C1 segment of cervical spinal cord (tissue), 14 donors: ENCODE measurements at places on chromosomes 4 and X.

- no peak for DNase-seq
Measured at GRCh38 chrX:120736989-120737388, 107.1 kb upstream of the C1GALT1C1 start.

- no peak for DNase-seq
Measured at GRCh38 chr4:148311526-148311925, 130.7 kb downstream of the NR3C2 start.

GRCh38 chr4:152999346-153000075, 63.4 kb downstream of the FHDC1 start:
- no peak for DNase-seq

- no peak for DNase-seq
Measured at GRCh38 chrX:51759055-51759839, 16.0 kb downstream of the GSPT2 start.

- DNase-seq = no peak
Measured at GRCh38 chr4:148964456-148964855, 522.2 kb upstream of the NR3C2 start.

DNA sequence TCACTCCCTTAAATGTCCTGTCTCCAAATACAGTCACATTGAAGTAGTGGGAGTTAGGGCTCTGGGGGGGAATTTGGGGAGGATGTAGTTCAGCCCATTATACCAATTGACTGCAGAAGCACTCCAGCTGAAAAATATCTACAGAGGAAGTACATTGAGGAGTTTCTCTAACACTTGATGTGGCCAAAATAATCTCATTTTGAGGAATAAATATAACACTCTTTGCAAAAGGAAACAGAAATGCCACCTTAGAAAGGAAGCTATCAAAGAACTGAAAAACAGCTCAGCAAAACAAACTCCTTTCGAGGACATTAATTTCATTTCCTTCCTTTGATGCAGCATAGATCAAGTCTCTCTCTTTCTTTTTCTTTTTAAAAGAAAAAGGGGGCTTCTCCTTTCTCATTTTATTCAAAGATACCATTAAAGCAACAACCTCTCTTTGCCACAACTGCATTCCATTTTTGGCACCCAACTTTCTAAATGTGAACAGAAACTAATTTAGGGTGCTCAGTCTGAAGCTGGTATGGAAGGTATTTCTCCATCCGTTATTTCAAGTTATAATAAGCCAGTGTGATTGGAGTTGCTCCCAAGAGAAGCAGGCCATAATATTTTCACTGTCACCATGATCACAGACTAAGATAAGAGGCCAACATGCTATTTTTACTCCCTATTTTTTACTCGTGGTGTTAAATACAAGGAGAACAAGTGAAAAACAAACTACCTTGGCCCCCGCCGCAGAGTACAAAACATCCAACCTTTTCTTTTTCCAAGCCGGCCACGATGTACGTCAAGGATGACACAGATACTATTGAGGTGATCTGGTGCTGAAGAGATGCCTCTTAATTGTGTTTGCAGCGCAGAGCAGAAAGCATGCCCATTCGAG, 230.4 kb upstream of the GATB start:
- DNase-seq = no peak

DNA sequence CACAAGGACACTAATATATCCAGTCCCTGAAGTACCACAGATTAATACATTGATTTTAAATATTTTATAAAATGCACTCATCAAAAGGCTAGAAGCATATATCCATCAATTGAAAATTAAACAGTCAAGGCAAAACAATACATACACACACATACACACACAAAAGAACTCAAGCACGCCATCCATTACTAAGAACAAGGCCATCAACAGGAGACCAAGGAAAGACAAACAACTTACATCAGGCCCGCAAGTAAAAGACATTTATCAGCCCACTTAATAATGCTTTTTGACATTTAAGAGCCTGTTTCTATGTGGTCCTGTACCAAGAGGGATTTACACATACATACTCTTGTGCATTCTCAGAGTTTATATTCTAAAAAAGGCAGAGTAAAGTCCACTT, 50.0 kb upstream of the ZNF827 start:
- no peak for DNase-seq

- DNase-seq = no peak
Measured at GRCh38 chrX:82342531-82342930, 1140.6 kb downstream of the SH3BGRL start.

DNA sequence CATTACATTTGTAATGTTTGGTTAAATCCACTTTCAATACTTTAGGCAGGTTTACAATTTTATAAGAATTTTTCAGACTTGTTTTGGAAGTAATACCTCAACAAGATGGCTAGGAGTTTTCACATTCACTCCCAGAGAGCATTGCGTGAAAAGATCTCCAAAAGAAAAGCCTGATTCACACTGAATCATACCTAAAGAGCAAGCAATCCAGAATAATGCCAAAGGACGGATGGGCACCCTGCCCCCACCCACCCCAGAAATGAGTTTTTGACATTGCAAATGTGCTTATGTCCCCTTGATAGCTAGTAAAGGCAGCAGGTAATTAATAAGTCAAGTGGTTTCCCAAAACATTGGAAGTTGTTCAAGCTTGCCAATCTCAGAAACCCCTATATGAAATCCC, 557.7 kb upstream of the TENM3 start:
- no peak for DNase-seq

- no peak for DNase-seq
Measured at GRCh38 chr4:15084780-15085179, 82.5 kb downstream of the CPEB2 start.

DNA sequence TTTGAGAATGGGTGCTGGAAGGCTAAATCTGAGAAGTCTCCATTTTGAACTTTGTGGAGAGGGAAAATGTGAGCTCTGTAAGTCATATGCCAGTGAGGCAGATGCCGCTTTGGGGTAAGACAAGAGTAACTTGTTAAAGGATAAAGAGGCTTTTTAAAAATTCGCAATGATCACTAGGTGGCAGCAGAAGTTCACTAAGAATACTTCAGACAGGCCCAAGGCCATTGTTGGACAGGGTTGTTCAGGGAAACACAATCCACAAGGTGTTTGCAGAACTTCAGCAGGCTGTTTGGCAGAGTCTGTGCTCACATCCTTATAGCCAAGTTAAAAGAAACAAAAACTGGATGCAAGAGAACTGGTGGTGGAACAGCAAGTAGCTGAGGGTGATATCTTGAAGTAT, 13.7 kb upstream of the PIGA start:
- no peak for DNase-seq

DNA sequence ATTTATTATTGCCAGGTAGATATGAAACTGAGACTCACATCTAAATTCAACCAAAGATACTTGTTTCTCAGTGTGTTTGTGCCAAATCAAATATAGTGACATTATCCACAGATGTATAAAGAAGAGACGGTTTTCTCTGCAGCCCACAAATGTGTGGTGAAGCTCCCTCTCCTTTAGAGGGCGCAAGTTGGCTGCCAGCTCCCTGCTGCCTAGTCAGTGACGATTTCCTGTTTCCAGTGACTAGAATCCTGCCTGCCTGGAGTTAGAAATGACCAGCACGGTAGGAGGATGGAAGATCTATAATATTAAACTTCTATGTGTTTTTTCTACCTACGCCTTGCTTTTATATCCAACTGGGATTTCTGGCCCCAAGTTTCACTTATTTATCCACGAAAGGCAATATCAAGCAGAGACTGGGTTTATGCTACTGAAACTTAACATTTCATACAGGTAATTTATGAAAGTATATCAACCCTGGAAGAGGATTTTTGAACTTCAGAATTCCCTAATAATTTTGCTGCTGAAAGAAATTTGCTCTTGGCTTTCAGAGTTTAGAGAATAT, 1793.7 kb upstream of the TENM3 start:
- no peak for DNase-seq

DNA sequence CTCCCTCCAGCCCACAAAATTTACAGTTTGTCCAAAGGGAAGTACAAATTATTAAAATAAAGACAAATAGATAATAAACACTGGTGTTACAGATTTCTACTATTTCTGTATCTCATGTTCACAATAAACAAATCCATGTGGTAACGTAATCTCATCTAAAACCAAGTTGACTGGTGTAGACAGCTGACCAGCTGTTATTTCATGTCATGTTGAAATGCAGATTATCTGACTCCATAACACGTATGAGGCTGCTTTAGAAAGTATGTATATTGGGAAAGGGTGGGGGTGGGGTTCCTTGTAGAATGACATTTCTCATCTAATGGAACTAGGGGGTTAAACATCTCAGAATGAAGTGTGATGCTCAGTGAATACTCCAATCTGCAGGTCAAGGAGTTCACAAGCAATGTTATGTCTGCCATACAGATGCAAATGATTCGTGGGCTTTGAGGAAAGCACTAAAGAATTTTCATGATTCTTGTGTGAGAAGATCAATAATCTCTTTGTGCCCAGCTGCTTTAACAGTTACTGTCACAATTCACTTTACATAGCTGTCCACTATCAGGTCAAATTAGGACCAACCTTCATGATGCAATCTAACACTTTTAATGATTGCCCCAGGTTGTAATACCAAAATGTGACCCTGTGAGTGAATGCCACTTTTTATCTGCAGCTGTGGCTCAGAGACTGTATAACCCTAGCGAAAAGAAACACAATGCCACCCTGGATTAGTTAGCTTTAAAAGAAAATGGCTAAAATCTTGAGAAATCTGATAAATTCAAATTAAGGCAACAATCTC, 114.0 kb downstream of the ENOX2 start:
- DNase-seq = no peak

- DNase-seq = no peak
Measured at GRCh38 chr4:108834835-108835384, 72.1 kb upstream of the ETNPPL start.

- no peak for DNase-seq
Measured at GRCh38 chrX:32871636-32872035, 339.7 kb downstream of the DMD start.

DNA sequence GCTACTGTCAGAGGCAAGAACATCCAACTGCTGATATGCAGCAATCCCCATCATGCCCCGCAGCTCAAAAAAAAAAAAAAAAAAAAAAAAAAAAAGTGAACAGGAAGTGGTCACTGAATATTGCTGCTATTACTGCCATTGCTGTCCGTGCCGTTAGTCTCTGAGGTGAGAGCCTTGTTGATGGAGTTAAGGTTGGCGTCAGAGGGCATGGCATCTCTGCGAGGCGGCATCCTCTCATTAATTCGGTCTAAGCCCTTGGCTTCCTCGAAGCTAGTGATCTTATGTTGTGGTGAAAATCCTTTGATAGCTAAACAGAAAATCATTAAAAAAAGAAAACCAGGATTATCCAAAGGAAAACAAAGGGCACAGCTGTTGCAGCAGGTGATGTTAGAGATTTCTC, 321.6 kb downstream of the PPP3CA start:
- DNase-seq = no peak

DNA sequence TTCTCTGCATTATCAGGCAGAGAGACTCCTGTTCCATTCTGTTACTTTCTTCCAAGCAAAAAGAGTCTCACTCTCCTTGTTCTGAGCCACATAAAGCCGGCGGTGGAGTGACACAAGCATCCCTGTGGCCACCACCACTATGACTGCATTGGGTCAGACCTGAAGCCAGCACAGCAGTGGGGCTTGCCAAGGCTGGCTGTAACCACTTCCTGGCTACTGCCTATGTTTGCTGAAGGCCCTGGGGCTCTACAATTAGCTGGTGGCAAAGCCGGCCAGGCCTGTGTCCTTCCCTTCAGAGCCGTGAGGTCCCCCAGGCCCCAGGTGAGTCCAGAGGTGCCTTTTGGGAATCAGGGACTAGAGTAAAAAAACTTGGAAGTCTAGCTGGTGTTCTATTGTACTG, 31.8 kb downstream of the PLAC8 start:
- DNase-seq = no peak

- no peak for DNase-seq
Measured at GRCh38 chrX:47634871-47635575, 5.3 kb upstream of the CFP start.

- no peak for DNase-seq
Measured at GRCh38 chr4:73662709-73663546, 42.7 kb upstream of the RASSF6 start.

GRCh38 chr4:2441393-2442174, 22.8 kb downstream of the CFAP99 start:
- DNase-seq = no peak

DNA sequence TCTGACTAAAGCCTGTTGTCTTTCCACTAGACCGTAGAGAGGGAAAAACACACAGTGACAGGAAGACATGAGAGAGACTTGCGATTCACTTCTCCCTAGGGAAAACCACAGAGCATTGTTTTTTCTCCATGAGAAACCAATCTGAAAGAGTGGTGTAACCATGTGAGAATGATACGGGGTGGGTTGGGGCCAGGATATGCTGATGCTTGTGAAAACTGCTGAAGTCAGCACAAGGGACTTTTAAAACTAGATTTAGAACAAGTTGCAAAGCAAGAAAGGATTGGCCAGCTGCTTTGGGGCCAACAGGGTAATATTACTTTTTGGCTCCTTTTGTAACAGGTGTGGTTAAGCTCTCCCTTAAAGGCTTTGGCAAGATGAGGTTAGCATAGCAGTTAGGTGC, 66.1 kb downstream of the NHSL2 start:
- DNase-seq = no peak

DNA sequence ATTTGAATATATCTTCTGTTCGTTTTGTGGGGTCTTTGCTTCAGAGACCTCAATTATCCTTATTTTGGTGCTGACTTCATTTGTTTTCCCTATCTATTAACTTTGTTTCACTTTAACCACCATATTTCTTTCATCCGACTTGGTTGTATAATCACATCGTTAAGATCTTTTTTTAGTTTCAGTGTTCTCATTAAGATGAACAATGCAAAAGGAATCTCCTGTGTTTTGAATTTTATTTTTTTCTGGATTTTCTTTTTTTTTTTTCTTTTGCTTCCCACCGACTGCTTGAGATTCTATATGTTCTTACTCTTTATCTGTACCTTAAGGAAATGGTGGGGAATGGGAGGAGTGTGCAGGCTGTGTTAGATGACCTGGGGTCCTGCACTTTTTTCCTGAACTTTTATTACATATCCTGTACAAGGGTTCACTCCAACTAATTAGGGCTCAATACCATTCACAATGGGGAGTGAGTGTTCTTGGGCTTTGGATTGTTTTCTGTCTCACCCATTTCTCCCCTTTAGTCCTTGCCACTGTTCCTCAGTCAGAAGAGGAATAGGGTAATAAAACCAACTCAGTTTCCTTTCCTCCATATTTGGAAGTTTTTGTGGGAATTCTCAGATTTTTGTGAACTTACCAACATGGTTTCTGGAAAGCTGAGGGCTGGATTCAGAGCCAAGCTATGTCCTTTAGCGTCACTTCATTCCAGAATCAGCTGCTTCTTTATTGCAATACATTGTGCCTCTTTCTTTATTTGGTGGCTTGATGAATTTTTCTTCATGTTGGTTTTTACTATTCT, 43.2 kb upstream of the BMPR1B start:
- no peak for DNase-seq

DNA sequence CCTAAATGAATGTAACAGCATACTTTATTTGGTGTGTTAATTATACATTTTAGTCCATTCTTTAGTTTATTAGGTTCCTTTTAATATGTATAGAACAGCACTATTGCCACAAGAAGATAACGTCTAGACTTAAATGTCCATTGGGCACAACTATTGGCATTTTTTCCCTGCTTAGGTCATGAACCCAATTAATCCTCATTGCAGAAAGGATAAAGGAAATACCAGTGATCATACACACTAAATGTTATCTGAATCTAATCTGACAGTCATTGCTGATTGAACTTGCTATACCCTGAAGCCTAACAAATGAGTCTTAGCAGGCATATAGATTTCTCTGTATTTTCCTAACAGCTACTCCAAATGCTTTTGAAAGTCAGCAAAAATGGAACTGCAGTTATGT, 2250.0 kb upstream of the AGA start:
- DNase-seq = no peak
